Activated CD8-positive, alpha-beta memory T cell treated with anti-CD3 and anti-CD28 coated beads for 4 hours (primary cell): ENCODE measurements at places on chromosomes 16 and 17.

DNA sequence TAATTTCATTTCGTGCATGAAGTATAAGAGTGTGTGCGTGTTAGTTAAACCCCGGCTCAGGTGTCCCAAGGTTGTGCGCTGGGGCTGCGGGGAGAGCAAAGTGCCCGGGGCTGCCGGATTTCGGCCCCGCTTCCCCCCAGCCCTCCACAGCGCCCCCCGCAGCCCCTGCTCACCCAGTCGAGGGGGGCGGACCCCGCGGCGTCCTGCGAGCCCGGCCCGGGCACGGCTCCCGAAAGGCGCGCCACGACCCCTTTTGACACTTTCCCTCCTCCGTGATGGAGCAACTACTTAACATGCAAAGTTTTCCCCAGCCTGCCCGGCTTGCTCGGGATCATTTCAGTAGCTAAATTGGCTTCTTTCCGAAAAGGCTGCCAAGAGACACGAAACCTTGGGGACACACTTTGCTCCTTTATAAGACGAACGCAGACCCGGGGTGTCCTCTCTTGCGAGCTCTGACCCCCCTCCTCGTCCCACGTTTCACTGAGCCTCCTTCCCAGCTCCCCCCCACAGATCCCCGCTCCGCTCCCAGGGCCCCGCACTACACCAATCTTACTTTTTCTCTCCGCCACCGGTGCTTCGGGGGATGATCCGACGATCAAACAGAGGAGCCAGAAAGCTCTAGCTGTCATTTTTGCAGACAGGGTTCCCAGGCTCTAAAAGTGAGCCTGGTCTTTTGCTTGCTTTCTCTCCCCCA is 552 bp downstream of the C17orf58 start:
- DNase-seq, result no peak

DNA sequence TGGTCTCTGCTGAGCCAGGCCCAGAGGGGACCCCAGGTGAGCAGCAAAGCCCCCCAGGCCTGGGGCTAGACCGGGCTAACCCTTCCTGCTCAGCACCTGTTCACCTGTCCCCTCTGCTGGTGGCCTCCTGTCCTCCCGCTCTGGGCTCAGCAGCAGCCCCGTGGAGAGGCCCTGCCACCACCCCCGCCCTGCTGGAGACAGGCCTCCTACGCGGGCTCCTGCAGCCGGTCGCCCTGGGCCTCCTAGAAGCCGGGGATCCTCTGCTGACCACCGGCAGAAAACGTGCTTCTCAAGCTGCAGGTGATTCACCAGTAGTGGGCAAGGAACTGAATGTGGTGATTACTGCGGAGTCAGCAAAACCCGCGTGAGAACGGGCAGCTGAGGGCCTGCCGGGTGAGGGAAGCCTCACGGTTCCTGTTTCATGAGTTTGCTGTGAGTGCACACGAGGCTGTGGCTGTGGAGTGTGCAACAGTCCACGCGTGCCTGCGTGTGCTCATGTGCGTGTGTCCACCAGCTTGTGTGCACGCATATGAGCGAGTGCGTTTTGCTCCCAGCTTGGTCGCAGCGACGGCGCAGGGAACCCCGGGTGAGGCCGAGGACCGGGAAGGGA is 792 bp downstream of the SECTM1 start:
- no peak for DNase-seq

DNA sequence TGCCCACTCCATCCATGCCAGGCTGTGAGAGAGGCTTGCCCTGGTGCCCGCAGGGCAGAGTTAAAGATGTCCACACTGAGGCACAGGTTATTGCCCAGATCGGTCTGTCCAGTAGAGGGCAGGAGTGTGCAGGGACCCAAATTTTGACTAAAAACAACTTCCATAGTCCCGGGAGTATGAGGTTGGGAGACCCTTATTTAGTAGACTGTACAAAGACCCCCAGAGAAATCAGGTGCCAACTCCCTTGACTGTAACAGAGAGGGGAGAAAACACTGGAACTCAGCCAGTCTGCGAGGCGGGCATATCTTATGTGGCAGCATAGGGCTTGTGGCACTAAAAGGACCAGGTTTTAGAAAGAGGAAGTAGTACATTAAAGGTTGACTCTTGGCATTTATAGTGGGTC is 43.4 kb downstream of the HNF1B start:
- no peak for DNase-seq

- no peak for DNase-seq
Observed at GRCh38 chr17:83131401-83132011, 52.1 kb downstream of the METRNL start.

DNA sequence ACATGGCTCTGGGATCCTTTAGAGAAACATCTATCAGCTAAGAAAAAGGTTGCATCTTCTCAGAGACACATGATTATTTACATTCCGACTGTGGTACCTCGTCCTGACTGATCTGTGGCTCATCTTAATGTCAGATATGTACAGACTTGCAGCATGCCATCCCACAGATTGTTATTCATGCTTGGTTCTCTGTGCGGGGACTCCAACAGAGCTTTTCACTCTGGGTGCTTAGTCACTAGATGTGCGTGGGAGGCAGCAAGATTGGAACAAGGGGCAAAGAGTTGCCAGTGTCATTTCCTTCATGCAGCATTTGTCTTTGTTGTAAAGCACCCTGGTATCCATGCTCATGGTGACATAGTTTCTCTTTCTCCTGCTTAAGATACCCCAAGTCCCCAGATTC is 179.1 kb upstream of the CACNG5 start:
- peak; percentile 30 for DNase-seq

- no peak for DNase-seq
Observed at GRCh38 chr17:17051380-17051779, 9.1 kb downstream of the MPRIP start.
